ENCODE measurements at places on chromosomes 1 and 21. TPM values are rescaled to one million over a fixed set of nuclear protein-coding genes. Genes with fewer than 3 reads are reported as not detected.
A peak's percentile ranks its signal among the peaks of the same experiment; 100 is the strongest.

DNA sequence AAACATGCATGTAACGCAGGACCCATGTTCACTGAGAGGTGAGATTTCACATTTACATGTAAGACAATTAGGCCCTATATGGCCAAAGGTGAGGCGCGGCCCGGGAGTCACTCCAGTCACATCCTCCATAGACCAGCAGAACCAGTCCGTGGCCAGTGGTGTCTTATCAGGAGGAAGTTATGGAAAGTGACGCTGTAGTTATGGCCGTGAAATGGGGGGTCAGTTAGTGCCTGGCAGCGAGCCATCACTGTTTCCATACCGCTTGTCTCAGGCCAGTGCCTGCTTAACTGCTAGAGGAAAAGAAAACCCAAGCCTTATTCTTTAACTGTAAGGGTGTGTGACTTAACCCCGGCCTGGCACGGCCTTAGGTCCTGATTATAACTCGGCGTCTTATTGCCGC, 6.1 kb downstream of the C1orf159 start:
- DNase-seq = no peak

DNA sequence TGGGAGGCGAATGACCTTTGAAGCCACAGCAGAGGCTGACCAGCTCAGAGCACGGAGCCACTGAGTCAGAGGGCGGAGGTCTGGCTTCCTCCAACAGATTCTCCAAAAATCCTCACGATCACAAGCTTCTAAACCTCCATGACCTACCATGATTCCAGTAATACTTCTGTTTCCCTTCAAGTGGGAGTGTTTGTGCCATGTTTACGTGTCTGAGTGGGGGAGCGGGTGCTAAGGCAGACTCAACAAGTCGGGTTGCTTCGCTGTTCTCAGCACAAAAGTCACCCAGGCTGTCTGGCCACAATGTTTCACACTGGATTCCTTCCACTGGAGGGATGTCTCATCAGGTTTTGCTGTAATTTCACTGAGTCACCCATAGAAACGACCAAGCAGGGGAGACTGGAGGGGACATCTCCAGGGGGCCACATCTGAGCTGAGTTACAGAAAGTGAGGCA, 86.2 kb downstream of the SLC66A1 start:
- DNase-seq = peak; percentile 52

- no peak for DNase-seq
Observed at GRCh38 chr1:102733491-102734236, 374.7 kb downstream of the COL11A1 start.

GRCh38 chr1:211035821-211036380, 98.0 kb downstream of the KCNH1 start:
- no peak for DNase-seq

GRCh38 chr1:160459687-160460086, 59.3 kb downstream of the VANGL2 start:
- DNase-seq = no peak

DNA sequence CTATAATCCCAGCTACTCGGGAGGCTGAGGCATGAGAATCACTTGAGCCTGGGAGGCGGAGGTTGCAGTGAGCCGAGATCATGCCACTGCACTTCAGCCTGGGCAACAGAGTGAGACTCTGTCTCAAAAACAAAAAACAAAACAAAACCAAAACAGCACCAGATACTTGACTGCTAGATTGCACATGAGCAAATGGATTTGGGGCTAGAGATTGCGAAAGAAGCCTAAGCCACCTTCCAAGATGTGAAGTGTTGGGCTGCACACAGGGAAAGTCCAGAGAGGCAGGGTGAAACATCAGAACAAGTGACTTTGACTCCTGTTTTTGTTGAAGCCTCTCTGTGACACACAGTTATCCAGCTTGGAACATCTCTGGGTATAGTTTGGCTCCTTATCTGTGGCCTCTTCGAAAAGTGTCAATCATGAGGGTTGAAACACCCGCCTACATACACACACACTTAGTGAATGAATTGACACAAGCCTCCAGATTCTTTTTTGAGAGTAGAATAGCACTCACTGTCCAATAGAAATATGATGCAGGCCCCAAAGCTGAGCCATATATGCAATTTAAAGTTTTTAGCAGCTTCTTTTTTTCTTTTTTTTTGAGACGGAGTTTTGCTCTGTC, 34.2 kb upstream of the GPR137B start:
- no peak for DNase-seq

GRCh38 chr1:205275916-205276688, 45.4 kb downstream of the NUAK2 start:
- DNase-seq = no peak

NR1I3 gene
- not detected for total RNA-seq

BNIPL gene
- not detected for total RNA-seq

DYNLT4 gene
- total RNA-seq = not detected

C1QC gene
- total RNA-seq = not detected
